Panc1 (cell line): ENCODE measurements at places on chromosomes 2 and 18. TPM values are rescaled to one million over a fixed set of nuclear protein-coding genes. Genes with fewer than 3 reads are reported as not detected.

CTAGE1 gene
- total RNA-seq: not detected

- no peak for DNase-seq
Observed at GRCh38 chr2:223222397-223222796, 170.4 kb downstream of the KCNE4 start.

- DNase-seq: no peak
Observed at GRCh38 chr2:85550486-85550885, 10.8 kb downstream of the GGCX start.

- DNase-seq: no peak
Observed at GRCh38 chr2:61091485-61091884, 25.8 kb downstream of the SANBR start.

DNA sequence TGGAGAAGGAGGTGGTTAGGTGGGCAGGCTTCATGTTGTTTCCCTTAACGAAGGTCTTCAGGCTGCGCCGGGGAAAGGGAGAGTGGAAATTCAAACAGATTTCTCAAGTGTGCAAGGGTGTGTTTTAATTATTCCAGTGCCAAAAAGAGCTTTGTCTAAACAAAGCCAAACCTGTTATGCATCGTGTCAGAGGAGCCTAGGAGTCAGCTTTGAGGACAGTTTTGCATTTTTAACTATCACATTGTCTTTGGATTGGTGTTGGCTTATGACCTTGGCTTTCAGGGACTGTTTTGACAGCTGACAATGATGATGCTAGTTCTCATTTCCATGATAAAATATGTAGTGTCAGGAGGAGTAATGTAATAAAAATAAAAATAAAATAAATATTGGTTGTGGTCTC lies 144.8 kb downstream of the LDLRAD4 start:
- no peak for DNase-seq
